NCI-H510A treated with DMSO at 0.1 percent for 48 hours (cell line): ENCODE measurements at places on chromosomes 12 and 14.

DNA sequence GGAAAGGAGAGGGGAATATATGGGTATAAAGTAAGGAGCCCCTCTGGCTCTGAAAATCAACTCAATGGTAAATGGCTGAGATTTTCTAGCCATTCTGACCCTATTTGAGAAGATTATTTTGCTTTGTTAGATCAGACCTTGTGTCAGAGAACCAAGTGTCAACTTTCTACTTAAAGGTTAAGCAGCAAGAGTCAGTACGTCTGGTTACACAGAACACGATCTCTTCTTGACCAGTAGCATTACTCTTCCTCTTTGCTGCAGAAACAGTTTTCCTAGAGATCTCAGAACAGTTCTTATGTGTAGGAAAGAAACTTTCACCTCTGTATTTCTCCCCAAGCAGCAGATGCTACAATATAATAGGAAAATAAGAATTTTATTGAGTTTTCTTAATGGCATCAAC, 47.4 kb upstream of the BTG1 start:
- DNase-seq = no peak

DNA sequence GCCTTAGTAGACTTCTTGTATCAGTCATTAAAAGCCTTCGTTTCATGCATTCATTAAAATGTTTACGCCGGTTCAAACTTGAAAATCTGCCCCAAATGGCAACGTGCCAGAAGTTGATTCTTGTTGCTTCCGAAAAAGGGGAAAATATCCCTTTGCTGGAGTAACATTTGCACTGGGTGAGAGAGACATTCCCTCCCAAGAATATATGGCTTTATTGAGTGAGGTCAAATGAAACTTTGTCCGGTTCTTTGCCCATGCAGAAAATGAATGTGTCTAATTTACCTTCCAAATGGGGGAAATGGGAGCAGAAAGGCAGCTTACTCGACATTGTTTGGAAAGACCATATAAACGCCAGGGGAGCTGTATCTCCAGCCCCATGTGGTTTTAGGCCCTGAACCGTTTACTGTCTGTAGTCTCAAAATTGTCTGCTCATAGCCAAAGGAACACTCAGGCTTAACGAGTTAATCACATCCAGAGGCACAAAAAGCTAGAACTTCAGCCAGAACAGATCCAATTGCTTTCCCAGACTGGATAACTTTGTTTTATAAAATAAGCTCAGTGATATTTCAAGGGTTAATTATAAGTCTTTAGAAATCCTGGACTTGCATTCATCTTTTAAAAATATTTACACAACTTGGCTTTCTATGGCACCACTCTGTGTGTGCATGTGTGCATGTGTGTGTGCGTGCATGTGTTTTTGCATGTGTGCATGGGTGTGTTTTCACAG, 2.9 kb upstream of the EMP1 start:
- no peak for DNase-seq

DNA sequence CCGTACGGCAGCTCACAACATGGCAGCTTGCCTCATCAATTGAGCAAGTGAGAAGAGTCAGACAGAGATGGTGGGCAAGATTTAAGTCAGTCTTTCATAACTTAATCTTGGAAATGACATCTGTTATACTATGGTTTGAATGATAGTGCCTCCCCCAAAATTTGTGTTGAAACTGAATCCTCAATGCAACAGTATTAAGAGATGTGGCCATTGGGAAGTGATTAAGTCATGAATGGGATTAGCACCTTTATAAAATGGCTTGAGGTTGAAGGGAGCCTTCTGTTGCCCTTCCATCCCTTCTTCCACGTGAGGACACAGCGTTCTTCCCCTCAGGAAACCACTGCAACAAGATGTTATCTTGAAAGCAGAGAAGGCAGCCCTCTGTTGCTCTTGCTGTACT, 124.2 kb downstream of the C12orf75 start:
- DNase-seq = no peak

DNA sequence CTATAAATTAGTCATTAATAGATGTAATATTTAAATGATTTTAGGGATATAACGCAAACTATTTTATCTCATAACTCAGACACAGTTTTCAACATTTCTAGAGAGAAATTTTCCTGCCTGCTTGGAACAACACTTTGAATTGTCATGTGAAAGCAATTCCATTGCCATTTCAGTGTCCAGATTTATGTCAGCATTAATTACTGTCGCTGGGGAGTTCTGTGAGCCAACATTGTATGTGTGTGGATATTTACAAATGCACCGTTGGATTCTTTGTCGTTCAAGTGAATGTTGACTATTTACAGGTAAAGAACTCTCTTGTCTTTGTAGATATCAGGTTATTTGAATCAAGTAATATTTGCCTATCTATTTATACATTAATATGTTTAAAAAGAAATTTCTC, 465.3 kb upstream of the RGS6 start:
- no peak for DNase-seq

GRCh38 chr14:91417120-91417982, at the start of gene CCDC88C:
TSS of gene CCDC88C (minus strand) at chr14:91417820. CDS start at chr14:91417690, 130 bp downstream.
- DNase-seq = peak; percentile 55

GRCh38 chr14:96198430-96199130, 6.1 kb upstream of the BDKRB2 start:
- no peak for DNase-seq

GRCh38 chr14:78417532-78417931, 247.4 kb downstream of the NRXN3 start:
- DNase-seq = no peak

DNA sequence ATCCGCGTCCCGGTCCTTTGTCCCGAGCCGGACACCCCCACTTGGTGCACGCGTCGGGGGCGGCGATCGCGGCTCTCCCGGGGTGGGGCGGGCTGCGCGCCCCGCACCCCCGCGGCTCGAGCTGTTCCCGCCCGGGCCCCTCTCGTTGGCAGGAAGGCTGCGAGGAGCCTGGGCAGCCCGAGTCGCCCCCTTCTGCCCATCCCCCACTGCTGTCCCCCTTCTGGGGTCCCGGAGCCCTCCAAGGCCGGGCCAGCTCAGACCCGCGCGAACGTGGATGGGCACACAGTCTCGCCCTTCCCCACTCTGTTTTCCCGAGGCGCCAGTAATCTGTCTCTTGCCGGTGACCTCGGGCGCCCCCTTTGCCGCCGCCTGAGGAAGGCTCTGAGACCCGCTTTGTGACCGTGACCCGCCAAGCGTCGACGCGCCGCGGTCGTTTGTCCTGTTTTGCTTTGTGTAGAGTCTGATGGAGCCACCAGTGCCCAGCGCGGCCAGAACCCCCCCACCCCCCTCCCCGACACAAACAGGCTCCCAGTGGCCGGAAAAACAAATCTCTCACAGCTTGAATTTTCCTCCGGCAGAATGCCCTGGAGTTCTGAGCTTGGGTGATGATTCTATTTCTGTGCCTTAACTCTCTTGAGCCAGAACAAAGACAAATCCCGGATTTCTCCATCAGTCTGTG, 610 bp downstream of the C14orf132 start:
- peak; percentile 28 for DNase-seq

- no peak for DNase-seq
These were observed 258.6 kb downstream of the IPO8 start for GRCh38 chr12:30437044-30437443.

DNA sequence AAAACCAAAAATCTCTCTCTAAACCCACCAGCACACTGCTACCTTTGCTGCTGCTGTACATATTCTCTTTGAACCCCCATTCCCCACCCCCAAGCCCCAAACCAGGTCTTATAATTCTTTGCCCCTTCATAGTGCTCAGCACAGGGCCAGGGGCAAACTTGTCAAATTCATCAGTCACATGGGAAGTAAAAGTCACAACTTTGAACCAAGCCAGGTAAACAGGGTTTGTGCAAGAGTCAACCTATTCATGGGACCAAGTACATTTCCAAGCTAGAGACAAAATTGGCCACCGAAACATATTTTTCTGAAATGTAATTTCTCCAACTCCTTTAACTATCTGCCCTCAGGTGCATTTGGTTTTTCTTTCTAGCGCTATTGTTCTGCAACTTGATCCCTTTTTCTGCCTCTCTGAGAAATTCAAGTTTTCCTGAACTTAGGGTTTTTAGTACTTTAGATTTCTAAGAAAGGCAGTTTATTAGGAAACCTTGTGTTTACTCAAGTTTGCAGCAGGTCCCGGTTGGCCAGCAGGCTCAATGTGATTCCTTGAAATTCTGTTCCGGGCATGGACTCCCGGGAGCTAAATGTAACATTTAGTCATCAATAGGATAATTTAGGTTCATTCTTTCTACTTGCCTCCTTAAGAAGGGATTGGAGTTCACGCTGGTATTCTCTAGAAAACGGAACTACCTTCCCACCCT, 230.5 kb downstream of the EFCAB11 start:
- no peak for DNase-seq

DNA sequence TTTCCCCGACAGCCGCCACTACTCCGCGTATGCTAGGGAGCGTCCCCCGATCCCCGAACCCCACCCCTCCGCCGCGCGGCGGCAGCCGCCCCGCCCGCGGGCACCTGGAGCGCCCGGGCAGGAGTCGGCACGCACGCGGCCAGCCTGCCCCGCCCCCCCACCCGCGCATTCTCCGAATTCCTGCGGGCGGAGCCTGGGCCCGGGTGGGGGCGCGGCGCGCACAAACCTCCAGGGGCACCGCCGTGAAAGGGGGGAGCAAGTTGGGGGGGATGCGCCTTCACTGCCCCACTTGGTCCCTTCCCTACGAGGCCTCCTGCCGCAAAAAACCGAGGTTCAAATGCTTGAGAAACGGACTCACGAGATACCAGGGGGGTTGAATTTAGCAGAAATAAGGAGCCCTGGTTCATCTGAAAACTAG, 1.7 kb downstream of the AJUBA start:
- no peak for DNase-seq

- no peak for DNase-seq
These were observed 67.4 kb upstream of the FBRSL1 start for GRCh38 chr12:132422381-132423043.

GRCh38 chr12:91637789-91638624, 455.4 kb upstream of the DCN start:
- DNase-seq = no peak

- peak; percentile 25 for DNase-seq
These were observed 390 bp downstream of the BRAP start for GRCh38 chr12:111685322-111685810.

GRCh38 chr12:45605624-45606023, 123.9 kb upstream of the ARID2 start:
- DNase-seq = no peak

DNA sequence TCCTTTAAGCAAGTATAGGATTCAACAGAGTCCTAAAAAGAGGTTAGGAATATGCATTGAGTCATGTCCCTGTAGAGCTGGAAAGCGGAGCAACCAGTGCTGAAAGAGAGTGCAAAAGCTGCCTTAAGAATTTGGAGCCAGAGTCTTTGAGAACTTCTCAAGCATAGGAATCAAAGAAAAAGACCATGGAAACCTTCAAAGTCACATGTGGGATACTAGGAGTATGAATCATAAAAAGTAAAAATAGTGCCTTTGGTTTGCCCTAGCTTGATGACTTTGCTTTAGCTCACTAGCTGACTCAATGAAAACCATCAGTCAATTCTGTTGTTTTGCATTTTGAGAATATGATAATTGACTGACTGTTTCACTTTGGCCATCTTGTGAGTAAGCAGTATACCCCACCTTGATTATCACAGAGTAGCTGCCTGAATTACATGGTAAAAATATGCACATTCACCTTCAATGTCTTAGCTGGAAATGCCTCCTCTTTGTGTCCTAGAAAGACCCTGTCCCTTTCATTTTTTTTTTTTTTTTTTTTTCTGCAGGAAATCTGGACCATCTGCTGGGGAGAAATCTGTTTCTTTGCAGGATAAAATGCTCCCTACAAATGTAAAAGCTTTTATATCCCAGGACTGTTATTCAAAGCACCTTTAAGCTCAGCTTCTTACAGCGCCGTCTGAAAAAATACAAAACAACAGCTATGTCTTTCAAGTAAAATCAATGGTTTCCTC, 248.6 kb upstream of the KRR1 start:
- DNase-seq = no peak

DNA sequence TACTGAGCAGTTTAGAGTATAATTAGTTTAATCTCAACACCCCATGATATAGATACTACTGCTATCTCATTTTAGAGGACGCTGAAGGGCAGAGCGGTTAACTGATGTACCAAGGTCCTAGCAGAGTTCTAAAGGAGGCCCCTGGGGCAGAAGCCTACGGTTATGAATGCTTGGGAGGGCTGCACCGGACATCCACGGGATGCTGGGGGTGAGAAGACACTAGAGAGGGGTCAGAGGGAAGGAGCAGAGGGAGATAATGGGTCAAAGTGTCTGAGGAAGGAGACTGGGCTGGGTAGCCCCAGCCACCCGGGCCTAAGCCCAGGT, 1.6 kb upstream of the ACTR6 start:
- no peak for DNase-seq

DNA sequence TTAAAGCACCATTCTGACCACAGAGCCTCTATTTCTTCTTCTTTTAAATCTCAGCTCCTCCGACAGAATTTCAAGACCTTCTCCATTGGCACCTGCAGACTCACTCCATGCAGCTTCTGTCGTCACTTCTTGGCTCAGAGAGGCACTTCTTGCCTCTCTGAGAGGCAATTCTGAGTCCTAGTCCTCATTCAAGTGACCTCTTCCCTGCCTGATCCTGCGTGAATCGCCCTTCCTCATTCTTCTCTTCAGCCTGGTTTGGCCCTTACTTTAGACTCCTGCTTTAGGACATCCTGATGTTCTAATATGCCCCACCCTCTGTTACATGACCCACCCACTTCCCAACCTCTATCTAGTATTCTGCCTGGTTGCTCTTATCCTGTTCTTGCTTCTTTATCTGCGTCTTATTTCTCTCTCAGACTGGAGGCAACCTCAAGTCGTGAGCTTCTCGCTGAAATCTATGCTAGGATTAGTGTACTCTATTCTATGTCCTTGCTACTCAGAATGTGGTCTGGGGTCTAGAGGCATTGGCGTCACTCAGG, 55.6 kb upstream of the CISTR start:
- no peak for DNase-seq

DNA sequence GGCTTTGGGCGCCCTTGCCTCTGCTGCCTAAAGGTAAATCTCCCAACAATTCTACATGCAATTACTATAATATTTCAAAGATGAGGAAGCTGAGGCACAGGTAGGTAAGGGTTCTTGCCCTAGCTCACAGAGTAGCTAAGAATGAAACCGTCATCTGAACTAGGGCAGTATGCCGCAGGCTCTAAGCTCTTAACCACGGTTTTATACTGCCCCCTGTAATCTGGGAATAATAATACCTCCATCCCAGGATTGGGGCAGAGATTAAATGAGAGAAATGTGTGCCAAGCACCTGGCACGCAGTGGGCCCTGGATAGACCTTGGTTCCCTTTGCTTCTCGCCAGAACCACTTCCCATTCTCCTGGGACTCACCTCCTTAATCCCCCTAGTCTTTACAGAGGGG, 1.5 kb upstream of the HRK start:
- peak; percentile 18 for DNase-seq

DNA sequence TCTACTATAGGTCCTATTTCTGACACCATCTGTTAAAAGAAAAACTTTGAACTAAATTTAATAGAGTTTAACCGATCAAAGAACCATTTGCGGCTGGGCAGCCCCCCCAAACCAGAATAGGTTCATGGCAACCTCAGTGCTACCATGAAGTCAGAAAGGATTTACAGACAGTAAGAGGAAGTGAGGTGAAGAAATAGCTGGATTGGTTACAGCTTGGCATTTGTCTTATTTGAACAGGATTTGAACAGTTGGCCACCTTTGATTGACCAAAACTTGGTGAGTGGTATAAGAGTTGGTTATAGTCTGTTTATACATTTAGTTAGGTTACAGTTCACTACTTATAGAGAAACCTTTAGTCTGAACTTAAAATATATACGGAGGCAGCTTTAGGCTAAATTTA, 88.9 kb downstream of the TXNDC16 start:
- DNase-seq = no peak
